ENCODE measurements at places on chromosomes 2 and 18. TPM values are rescaled to one million over a fixed set of nuclear protein-coding genes. Genes with fewer than 3 reads are reported as not detected.
A peak's percentile ranks its signal among the peaks of the same experiment; 100 is the strongest.

DNA sequence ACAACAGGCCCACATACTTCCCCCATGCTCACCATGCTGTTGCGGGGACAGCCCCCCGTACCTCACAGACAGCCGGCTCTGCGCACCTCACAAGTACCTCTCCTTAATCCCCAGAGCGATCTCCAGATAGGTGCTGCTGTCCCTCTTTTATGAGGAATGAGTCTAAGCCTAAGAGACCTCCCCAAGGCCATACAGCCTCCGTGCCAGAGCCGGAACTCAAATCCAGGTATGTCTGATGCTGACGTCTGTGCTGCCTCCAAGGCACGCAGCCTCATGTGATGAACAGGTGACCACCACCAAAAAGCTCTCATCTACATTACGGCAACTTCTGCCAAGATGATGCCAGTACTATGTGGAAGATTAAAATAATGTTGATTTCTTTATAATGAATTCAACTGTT lies 85.2 kb downstream of the EIPR1 start:
- no peak for DNase-seq

DNA sequence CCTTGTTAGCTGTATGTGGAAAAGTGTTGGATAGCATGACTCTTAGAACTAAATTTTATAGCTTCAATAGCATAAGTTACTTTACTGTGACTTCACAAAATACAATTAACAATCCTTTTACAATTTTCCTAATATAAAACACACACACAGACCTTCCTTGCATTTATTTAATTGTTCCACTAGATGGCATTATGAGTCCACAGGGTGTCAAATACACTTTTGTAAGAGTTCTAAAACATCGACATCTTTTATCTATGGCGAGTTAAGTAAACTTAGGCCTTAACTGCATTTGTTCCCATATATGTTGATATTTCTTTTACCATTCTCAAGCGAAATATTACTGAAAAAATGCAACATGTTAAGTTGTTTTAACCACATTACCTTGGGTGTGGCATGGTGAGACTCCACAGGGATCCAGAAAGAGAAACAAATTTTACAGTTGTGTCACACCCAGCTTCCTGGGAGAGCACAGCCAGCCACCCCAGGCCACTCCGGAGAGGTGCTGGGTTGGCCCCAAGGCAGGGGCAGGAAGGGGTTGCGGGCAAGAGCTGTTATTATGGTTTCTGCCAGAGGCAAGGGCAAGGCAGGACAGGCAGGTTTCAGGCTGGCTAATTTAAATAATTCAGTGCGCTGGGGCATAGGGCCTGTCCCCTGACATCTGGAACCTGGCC lies 312.4 kb upstream of the MC4R start:
- peak; percentile 3 for DNase-seq

DNA sequence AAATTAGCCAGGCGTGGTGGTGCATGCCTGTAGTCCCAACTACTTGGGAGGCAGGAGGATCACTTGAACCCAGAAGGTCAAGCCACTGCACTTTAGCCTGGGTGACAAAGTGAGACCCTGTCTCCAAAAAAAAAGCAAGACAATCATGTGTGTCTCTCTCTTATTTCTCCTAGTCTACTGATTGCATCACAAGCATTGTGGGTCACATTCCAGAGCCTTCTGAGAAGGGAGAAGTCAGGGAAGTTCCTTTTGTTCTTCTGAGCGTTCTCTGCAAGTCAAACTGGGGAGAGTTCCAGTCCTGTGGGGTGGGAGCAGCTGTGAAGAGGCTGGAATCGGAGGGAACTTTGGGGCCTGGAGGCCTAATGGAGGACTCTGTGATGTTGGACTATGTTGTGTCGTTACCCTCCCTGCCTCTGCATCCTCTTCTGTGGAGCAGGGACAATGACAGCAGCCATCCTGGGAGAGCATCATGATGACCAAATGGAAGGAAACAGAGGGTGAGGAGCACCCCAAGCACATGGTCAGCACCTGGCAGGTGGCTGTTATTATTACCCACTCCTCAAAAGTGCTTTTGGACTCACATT lies 115.4 kb downstream of the MRO start:
- no peak for DNase-seq

DNA sequence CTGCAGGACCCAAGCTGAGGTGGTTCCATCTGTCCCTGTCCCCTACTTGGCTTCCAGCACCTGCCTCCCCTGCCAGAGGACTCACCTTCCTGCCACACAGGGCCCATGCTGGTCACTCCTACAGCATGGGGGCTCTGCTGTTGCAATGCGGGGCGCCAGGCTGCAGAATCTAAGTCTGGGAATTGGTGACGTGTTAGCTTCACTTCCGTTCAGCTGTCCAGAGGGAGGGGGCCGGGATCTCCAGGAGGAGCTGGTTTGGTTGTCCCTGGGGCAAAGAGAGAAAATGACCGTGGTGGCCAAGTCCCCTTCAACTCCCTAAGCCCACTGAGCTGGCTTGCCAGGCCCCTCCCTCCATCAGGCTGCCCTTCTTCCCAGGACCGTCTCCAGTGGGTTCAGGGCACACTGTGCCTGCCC lies 69.5 kb downstream of the IL1R2 start:
- no peak for DNase-seq

The TMEM37 gene
- not detected for total RNA-seq

- DNase-seq: no peak
These were observed 95.9 kb upstream of the STON1 start for GRCh38 chr2:48434101-48434500.

The TUBB8B gene
- total RNA-seq: not detected

DNA sequence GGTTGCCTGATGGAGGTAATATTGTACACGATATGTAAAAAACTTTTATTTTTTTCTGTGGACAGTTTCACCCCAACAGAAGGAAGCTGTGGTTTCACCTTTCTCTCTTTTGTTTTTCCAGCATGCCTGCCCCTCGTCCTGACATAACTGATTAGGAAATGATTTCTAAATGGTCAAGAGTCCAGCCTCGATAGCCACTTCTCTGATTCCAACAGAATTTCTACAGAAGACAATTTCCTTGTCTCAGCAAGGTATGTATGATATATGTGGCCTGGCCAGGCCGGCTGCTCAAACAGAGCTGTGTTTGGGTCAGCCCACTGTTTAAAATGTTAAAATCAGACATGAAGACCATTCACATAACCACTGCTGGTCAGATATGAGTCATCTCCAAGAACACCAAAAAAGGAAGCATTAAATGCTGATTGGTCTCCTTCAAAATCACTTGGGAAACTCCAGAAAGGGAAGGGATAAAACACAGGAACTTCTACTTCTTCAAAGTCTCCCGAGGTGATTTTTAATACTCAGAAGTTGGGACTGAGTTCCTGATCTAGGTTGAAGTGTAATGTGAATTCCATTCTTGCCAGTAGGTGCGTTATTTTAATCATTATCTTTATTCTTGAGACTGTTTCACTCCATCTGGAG lies 22.3 kb downstream of the ATP8B1 start:
- no peak for DNase-seq

- DNase-seq: no peak
These were observed 165.7 kb downstream of the RTP5 start for GRCh38 chr2:242034996-242035814.

The LIMS4 gene
- 0.57 TPM for total RNA-seq

- DNase-seq: no peak
These were observed 95.7 kb upstream of the OSR1 start for GRCh38 chr2:19454125-19454524.

GRCh38 chr18:33034945-33035344 lies 262.1 kb upstream of the KLHL14 start:
- no peak for DNase-seq

- no peak for DNase-seq
These were observed 12.8 kb upstream of the ONECUT2 start for GRCh38 chr18:57422313-57422872.

DNA sequence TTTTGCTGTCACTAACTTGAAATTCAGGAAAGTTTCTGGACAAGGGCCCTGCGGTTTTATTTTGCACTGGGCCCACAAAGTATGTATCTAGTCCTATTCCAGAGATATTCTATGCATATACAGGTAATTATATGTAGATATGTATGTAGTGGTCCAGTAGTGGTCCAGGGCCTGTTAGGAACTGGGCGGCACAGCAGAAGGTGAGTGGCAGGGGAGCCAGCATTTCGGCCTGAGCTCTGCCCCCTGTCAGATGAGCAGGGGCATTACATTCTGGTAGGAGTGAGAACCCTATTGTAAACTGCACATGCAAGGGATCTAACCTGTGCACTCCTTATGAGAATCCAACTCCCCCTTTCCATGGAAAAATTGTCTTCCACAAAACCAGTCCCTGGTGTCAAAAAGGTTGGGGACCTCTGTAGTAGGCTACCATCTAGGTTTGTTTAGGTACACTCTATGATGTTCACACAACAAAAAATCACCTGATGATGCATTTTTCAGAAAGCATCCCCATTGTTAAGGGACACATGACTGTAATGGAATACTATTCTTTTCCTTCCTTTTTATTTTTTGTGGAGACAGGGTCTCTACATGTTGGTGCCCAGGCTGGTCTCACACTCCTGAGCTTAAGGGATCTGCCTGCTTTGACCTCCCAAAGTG lies 2.8 kb upstream of the PPP4R3B start:
- DNase-seq: peak; percentile 56

DNA sequence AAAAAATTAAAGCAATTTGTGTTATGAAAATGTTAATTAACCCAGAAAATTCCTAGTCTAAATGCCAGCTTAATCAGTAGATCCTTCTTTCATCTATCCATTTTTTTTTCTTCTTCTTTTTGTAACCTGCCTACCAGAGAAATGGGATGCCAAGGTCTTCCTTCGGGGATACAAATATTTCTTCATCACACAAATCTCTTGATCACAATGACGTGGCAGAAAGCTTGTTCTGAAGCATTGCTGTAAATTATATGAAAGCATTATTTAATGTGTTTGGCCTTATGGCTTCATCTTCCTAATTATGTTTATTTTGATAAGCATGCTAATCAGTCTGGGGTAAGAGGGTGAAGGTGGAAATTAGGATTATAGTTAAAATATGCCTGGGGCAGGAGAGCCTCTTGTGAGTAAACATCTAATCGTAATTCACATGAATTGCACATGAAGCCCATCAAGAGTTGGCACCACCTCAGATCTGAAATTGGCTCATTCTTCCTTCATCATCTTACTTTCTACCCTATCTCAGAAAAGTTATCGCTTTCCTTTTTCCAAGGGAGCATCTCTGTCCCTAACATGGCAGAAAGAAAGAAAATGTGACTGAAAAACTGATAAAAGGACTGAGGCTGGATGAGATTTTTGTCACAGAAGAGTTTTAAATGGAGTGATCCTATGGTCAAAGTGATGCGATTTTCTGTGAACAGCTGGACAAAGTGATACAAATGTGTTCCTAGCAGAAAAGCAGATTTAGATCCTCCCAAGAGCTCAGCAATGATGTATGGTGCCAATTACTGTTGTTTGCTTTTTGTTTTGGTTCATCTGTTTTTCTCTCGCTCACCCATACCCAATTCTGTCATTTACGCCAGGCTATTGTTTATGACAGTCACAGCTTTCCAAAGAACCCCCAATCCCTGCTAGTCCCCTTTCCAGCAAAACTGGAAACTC lies 76.9 kb upstream of the PMAIP1 start:
- no peak for DNase-seq

DNA sequence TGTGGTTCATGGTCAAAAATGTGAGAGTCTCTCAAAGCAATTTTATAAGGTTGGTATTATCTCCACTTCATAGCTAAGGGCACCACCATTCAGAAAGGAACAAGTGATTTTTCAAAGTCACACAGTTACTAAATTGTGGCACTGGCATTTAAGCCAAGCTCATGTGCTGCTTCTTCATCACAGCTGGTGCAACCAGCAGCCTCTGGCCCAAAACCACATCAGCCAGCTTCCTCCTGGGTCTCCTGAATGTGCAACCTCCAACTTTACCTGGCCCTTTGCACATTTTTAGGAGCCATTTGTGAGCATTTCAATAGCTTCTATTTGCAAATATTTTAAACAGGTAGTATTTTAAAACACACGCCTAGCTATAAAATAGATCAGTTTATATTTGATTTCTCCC lies 293.7 kb downstream of the BCL11A start:
- no peak for DNase-seq

DNA sequence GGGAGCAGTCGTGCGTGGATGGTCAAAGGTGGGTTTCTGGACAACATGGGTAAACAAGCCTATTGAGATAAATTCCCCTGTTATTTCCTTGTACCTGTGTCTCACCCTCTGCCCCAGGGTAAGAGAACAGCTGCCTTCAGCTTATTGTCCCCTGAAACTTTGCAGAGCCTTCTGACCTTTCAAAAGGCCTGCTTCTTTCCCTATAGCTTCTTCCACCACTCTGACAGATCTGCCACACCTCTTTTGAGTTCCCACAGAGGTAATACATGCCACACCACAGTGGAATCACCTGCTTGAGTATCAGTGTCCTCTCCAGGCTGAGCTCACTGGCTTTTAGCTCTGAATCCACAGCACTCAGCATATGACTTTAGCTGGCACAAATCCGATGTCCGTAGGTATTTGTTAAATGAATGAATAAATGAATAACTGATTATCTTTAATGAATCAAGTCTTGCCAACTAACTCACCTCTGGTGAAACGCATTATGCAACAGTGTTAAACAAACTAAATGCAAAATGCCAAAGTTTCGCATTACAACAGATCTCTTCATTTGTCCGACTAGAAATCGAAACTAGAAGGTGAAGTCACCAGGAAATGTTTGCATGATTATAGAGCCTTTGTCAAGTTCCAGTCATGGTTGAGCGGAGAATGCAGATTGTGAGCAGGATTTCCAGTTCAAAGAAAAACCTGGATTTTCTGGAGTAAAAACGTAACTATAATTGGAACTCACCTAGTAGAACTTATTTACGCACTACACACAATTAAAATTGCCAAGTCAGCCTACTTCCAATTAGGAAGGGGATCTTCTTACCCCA lies 16.4 kb downstream of the DYNAP start:
- no peak for DNase-seq

GRCh38 chr2:65594150-65594549 lies 161.8 kb upstream of the SPRED2 start:
- DNase-seq: no peak

- DNase-seq: peak; percentile 79
These were observed 34.7 kb downstream of the PTPN18 start for GRCh38 chr2:130390460-130391057.

DNA sequence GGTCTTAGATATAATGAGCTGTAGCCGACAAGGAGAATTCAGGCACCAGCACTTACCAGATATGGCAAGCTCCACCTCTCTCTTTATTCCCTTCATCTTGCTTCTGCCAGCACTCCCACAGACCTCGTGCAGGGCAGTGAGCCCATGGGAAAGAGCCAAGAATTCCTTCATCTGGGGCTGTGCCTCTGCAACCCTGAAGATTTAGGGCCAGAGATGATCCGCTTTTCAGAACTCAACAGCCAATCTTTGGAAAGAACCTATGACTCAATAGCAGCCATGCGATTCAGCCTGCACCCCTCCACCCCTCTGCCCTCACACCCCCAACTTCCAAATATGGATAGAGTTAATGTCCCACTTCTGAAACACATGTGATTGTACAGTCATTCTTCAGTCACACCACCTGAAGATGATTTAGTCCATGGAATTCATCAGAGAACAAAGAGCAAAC lies 533.7 kb upstream of the TNP1 start:
- no peak for DNase-seq

DNA sequence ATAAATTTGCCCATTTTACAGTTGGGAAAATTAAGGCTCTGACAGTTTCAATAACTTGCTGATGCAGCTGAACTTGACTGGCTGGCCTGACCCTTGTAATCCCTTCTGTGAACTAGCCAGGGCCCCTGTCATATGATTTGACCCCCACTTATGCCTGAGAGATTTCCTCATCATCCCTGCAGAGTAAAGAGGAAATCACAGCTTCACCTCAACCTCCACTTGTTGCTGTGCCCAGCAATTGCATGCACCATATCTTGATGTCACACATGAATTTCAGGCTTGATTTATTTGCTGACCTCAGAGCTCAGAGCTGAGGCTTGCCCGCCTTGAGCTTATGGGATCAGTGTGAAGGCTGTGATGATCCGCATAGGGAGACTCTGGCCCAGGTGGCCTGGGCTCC lies 108.1 kb downstream of the ACOXL start:
- DNase-seq: no peak

Data from OCI-LY7 (cell line).